ENCODE measurements at places on chromosomes 16 and 17.
A peak's percentile ranks its signal among the peaks of the same experiment; 100 is the strongest.

GRCh38 chr17:67982686-67983382, 13.4 kb downstream of the C17orf58 start:
- no peak for DNase-seq

GRCh38 chr16:70805787-70806186, 4.8 kb upstream of the VAC14 start:
- no peak for DNase-seq

DNA sequence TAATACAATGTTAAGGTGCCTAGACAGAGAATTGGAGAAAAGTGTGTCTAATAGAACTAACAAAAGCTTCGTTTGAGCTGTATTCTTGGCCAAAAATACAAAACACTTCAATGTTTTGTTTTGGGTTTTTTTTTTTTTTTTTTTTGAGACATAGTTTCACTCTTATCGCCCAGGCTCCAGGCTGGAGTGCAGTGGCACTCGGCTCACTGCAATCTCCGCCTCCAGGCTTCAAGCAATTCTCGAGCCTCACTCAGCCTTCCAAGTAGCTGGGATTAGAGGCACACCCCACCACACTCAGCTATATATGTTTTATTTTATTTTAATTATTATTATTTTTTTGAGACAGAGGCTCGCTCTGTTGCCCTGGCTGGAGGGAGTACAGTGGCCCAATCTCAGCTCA, 38.3 kb upstream of the CARMIL2 start:
- no peak for DNase-seq

GRCh38 chr16:10080051-10080772, 102.0 kb downstream of the GRIN2A start:
- DNase-seq, result no peak

DNA sequence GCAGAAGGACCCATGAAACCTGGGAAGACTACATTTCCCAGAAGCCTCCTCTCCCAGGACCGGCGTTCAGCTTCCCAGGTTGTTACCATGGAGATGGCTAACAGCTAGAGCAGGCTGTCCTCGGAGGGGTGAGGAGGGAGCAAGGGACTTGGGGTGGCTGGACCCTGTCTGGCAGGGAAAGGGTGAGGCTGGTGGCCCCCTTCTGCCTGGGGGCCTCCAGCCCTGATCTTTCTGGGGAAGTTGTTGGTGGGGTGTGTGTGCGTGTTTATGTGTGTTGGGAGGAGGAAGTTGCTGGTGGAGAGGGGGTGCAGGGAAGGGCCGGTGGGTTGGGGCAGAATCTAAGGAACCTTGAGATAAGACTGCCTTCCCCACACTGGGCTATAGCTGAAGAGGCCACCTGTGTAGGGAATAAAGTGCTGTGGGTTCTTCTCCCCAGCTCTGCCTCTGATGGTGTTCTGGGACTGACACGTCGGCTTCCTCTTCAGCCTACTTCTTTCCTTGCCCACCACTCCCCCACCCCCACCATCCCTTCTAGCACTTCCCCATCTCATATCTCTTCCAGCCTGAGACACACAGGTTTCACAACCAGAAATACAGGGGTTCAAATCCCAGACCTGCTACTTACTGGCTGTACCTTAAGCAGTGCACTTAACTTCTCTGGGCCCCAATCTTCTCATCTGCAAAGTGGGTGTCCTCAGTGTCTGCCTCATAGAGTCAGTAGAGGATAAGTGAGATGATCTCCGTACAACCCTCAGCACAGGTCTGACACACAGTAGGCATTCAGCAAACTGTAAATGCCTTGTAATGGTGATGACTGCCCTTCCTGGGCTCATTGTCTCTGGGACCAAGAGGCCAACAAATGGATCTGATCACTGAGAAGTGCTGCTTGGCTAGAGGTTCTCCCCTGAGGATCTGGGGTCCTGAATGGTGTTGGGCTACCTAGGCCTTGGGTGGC, at the start of gene DRC7:
Gene DRC7 (plus strand): TSS at position 82 of the 955 bp plus-strand sequence. CDS start 3,144 bp downstream, outside the sequence.
- DNase-seq, result peak; percentile 80

DNA sequence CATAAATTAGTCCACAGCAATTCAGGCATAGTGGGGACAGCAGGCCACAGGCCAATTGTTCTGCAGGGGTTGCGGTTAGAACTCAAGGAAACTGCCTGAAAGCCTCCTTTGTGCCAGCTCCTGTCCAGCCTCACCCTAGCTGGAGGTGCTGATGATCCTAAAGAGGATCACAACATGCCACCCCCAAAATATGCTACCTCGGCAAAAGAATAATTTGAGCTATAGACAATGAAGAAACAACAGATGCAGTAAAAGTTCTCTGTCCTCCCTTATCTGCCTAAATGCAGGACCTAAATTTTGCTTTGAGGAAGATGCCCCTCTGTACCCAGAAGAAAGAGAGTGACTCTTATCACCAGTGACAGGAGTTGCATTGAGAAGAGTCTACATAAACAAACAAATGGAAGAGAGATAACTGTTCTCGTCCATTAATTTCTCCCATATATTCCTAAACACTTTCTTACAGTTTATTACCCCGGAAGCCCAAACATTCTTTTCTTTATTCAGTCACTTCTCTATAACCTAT, 14.7 kb downstream of the ALOX15 start:
- no peak for DNase-seq

DNA sequence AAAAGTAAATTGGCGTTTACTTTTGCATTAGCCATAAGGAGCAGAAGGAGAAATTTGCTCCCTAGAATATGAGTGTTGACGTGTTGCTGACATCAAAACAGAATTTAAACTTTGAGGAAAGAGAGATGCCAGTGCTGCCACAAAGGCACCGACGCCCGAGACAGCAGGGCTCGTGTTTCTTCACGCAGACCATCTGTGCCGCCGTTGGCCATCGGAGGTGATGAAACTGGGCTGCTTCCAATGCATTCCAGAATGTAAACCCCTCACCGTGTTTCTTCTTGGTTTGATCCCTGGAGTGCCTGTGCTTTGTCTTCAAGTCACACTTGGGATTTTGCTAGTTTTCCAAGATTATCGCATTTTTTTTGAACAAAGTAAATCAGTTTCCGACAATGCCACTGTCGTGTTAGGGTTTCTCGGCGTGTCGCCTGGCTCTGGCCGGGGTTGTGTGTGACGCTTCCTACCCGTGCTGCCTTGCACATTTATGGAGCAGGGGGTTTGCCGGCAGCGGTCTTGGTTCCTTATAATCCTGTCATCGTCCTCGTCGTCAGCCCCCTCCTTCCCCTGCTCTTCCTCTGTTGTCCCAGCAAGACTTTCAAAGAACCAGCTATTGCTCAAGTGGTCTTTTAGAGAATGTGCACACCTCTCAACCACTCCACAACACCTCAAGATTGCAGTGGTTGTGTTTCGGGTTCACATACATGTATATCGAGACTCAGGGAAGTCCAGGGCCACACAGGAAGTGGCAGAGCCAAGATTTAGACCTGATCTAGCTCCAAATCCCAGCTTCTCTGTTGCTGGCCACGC, 103.9 kb downstream of the METRNL start:
- DNase-seq, result no peak

GRCh38 chr17:36600465-36600864, 918 bp upstream of the MRM1 start:
- DNase-seq, result no peak

GRCh38 chr17:61570118-61570517, 20.9 kb downstream of the NACA2 start:
- DNase-seq, result no peak

DNA sequence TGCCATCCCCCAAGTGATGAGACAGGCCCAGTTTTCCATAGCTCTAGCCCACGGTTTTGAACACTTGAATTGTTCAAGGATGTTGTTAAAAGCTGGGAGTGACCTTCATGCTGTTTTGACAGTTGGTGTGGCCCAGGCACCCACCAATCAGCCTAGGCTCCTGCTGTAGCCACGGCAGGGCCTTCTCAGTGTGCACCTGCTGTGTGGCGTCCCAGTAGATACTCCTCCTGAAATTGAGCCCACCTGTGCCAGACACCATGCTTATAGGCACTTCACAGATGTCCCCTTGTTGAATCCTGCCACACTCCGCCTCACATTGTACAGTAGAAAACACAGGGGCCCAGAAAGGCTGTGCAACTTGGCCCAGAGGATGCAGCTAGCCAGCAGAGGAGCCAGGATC, 86.4 kb downstream of the SOCS1 start:
- no peak for DNase-seq

GRCh38 chr16:28497861-28498599, 3.6 kb downstream of the APOBR start:
- no peak for DNase-seq

- DNase-seq, result peak; percentile 97
Measured at GRCh38 chr16:29961479-29962343, at the start of gene TMEM219. TSS of gene TMEM219 (plus strand) at chr16:29962079. CDS start at chr16:29963144, 1,065 bp downstream.

All from kidney (tissue), 22 donors.